Bronchus fibroblast of lung (primary cell): ENCODE measurements at places on chromosomes 3 and 15. TPM values are rescaled to one million over a fixed set of nuclear protein-coding genes. Genes with fewer than 3 reads are reported as not detected.

The PML gene
- total RNA-seq: 25.1 and 39.2 TPM in 2 replicates

The SOX2 gene
- total RNA-seq: not detected in 2 replicates

The SLC49A4 gene
- 12.5 and 12.9 TPM in 2 replicates for total RNA-seq

The SAMMSON gene
- not detected in 2 replicates for total RNA-seq
